ENCODE measurements at places on chromosomes 5 and 9.

- no peak for DNase-seq
Observed at GRCh38 chr5:178765753-178766300, 35.4 kb upstream of the ZNF354A start.

DNA sequence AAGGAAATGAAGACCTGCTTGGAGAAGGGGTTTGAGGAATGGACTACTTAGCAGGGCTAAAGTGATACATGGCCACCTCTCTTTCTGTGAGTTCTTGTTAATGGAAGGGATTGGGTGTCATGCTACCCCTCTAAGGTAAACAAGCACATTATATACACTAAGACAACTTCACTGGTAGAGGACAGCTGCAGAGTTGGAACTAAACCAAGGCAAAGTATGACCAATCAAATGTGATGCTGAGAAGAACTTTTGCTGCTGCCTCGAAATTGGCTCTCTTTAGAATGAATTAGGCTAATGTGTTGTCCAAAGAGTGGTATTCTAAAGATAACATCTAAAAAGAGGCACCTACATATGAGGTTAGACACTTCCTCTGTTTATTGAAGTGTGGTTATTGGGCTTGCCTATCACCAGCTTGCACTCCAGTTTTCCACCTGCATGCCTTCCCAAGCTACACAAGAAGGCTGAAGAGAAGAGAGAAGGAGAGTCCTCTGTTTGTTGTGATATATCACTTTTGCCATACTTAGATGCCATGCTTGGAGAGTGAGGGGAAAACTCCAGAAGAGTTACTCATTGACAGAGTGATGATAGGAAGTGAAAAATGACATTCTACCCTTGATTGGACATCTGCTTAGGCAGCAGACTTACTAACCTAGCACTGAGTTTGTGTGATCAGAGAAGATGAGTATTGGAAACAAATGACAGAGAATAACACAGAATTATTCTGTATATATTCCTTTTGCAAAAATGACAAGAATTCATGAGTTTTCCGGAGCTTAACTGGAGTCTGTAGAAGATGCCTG lies 536.1 kb downstream of the ZNF608 start:
- no peak for DNase-seq

DNA sequence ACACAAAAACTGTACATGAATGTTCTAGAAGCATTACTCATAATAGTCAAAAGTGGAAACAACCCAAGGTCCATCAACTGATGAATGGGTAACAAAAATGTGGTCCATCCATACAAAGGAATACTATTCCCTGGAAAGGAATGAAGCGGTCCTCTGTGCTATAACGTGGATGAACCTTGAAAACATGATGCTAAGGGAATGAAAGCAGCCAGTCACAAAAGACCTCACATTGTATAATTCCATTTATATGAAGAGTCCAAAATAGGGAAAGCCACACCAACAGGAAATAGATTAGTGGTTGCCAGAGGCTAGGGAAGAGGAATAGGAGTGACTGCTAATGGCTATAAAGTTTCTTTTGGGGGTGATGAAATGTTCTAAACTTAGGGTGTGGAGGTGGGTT lies 22.7 kb upstream of the BARHL1 start:
- no peak for DNase-seq

GRCh38 chr5:181039471-181039870 lies 595 bp upstream of the BTNL9 start:
- DNase-seq, result no peak

- no peak for DNase-seq
Observed at GRCh38 chr9:14245901-14246525, 67.9 kb downstream of the NFIB start.

DNA sequence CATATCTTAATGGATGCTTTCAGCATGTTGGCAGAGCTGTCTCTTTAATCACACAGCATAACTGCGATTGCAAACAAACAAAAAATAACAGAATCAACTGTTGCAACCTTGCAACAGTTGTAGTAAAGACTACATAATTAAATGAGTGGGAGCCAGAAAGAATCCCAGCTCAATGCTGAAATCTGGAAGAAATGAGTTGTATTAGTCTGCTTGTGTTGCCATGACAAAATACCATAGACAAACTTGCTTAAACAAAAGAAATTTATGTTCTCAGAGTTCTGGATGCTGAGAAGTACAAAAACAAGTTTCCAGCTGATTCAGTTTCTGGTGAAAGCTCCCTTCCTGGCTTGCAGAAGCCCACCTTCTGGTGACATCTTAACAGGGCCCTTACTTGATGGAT lies 260.9 kb upstream of the TUSC1 start:
- DNase-seq, result no peak

GRCh38 chr5:68953875-68954617 lies 139.8 kb upstream of the SLC30A5 start:
- DNase-seq, result no peak

DNA sequence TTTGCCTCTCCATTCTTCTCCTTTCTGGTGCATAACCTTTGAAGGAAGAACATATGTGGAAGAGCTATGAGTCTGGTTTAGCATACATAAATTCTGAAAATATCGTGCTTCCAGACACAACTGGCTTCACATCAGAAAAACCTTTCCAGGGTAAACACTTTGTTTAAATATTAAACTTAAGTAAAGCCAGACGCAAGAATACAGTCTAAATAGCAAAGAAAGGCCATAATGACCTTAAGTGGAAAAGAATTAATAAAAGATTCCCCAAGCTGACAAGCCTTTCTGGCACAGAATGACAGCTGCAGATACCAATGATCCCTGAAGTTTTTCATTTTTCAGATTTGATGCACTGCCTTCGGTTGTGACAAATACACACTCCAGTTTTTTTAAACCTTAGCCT lies 13.5 kb upstream of the TSSK1B start:
- DNase-seq, result no peak

DNA sequence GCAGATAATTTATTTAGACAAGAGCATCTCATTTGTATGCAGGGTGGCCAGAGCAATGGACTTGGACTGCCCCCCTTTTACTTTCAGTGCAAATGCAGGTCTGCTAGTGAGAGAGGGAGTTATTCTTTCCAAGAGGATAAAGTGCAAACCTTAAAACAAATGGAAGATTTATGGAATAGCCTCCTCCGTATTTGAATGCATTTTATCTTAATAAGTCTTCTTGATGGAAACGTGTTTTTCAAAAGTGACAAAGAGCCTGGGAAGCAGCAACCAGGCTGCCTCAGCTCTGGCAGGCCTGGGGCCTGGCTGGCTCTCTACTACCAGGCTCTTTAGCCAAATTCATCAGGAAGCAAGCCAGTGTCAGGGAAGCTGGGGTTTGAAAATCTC lies 6.8 kb downstream of the NR2F1 start:
- no peak for DNase-seq

DNA sequence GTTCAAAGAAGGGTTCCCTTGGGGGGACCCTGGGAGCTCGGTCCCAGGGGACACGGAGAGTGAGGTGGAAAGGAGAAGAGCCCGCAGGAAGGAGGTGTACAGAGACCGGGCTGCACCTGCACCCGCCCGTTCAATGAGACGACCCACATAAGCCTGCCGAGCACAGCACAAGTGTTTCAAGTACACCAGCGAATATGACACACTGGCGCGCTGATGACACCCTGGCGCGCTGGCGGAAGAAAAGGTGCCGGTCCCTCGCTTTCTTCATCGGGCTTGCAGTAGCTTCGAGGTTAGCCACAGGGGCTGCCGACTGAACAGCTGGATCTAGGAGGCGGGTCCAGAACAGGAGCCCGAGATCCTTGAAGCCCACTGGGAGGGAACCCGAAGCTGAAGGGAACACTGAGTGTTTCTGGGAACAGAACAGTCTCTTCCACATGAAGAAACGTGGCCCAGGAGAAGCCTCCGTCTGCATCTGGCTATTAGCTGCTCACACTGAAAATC lies 1.4 kb downstream of the TBC1D9B start:
- no peak for DNase-seq

DNA sequence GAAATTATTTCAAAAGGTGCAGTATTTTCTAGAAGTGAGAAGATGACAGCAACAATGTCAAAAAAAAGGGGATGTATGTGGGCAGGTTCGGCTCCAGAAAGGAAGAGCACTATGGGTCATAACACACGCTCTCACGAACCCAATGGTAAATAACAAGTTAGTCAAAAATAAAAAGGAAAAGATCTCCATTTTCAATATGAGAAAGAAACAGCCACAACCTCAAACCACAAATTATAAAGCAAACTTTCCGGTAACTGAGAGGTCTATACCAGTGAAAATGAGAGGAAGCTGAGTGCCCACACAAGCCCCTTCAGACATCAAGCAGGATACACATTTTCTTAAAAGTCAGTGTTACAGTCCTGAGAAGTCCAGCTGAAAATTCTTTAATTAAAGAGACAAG lies 398.5 kb upstream of the RPS23 start:
- no peak for DNase-seq

- DNase-seq, result no peak
Observed at GRCh38 chr5:127551410-127552041, 34.1 kb downstream of the PRRC1 start.

GRCh38 chr9:104858271-104858670 lies 69.7 kb downstream of the ABCA1 start:
- DNase-seq, result no peak

GRCh38 chr9:6440405-6440804 lies 27.4 kb downstream of the UHRF2 start:
- no peak for DNase-seq

DNA sequence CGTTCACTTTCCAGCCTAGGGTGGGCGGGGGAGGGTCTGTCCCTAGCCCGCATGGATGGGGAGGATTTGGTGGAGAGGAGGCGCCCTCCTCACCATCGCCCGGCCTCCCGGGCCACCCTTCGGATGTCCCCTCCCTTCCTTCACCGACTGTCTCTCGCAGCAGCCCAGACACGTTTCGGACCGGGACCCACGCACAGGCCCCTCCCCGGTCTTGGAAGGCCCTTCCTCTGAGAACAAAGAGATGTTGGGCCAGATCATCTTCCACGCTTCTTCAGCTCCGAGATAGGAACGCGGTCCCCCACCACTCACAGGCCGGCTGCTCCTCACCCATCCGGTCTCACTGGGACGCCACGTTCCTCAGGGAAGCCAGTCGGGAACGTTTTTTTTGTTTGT lies 640 bp upstream of the DPM2 start:
- DNase-seq, result no peak

- DNase-seq, result no peak
Observed at GRCh38 chr5:14357441-14357840, 214.3 kb downstream of the TRIO start.

- no peak for DNase-seq
Observed at GRCh38 chr5:156802501-156802900, 47.6 kb upstream of the PPP1R2B start.

- DNase-seq, result no peak
Observed at GRCh38 chr5:6394429-6395101, 16.2 kb upstream of the MED10 start.

- peak; percentile 90 for DNase-seq
Observed at GRCh38 chr9:126482361-126483044, 131.2 kb upstream of the LMX1B start.

- DNase-seq, result no peak
Observed at GRCh38 chr9:9913276-9913832, 699.4 kb downstream of the PTPRD start.

DNA sequence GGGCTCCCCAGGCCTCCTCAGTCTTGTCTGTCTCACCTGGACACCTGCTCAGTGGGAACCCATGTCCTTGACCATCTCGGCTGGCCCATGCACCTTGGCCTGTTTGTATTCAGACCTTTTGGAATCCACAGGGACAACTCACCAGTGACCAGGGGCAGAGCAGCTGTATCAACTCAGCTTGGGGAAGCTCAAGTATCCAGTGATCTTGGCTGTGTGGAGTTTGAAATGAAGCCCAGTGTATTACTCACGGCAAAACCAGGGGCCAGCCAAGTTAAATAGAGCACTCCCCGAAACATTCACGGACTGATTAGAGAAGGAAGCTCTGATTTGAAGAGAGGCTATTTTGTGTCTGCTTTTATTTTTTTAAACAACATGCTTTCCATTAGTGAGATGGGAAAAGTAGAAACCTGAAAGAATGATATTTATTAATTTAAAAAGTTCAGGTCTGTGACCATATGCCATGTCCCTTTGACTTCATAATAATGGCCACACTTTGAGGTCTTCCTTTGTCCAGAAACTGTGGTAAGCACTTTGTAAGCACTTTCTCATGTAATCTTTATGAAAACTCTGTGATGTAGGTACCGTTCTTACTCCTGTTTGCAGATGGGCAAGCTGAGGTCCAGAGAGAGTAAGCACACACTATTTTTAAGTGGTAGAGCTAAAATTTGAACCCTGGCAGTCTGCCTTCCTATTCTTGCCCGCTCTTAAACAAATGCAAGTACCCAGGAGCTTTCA lies 656.5 kb downstream of the BNC2 start:
- no peak for DNase-seq

- DNase-seq, result no peak
Observed at GRCh38 chr5:93100428-93100827, 480.6 kb downstream of the NR2F1-AS1 start.

DNA sequence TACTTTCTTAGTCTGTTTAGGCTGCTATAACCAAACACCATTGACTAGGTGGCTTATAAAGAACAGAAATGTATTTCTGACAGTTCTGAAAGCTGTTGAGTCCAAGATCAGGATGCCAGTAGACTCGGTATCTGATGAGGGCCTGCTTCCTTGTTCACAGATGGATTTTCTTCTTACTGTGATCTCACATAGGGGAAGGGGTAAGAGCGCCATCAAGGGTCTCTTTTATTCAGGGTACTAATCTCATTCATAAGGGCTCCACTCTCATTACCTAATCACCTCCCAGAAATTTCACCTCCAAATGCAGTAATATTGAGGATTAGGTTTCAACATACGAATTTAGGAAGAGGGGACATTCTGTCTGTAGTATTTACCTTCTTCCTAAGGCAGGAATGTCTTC lies 384.0 kb upstream of the DMAC1 start:
- DNase-seq, result no peak

DNA sequence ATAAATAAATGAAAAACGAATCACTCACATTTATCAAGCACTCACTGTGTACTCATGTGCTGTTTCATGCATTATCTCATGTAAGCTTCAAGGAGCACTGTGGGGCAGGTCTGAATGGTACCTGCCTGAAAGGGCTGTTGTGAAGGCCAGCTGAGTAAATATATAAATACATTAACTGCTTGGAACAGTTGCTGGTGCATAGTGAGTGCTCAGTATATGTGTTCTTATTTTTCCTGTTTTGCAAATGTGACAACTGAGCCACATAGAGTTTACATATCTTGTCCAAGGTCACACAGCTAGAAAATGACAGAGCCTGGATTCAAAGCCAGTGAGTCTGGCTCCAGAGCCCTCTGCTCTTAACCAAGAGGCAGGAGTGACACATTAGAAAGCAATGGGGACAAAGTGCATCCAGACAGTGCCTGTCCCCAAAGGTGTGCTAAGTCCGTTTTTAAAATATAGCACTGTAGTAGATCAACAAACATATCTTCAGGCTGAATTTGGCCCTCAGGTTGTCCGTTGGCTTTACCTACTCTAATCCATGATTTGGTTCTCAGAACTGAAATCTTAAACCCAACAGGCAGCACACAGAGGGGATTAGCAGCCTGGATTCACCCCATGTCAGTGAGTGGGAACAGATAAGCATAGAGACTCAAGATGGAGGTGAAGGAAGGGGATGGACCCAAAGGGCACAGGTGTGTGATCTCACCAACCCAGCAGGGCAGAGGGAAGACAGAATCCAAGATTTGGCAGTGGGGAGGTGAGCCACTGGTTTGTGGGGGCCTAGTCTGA lies 70.8 kb downstream of the WWC1 start:
- DNase-seq, result peak; percentile 67

- no peak for DNase-seq
Observed at GRCh38 chr9:136013116-136013515, 51.9 kb upstream of the UBAC1 start.

Data from WERI-Rb-1 (cell line).